ENCODE measurements at places on chromosomes 11 and 22.

DNA sequence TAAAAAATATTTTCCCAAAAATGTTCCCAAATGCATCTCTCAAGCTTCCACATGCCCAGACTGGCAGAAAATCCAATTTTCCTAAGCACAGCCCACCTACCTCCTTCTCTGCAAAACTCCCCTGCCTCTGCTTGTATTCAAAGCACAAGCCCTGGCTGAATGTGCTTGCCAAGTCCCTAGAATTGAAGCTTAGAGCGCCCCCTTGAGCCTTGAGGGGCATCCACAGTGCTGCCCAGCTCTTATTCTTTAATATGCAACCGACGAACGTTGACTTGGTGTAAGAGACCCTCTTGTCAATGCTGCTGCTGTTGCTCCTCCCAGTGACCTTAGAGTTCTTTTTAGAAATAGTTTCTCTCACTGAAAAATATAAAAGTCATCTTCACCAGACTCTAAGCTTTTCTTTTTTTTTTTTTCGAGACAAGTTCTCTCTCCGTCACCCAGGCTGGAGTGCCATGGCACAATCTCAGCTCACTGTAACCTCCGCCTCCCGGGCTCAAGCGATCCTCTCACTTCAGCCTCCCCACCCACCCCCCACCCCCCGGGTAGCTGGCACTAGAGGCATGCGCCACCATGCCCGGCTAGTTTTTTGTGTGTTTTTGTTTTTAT is 63.5 kb upstream of the CAPRIN1 start:
- DNase-seq, result peak; percentile 75

DNA sequence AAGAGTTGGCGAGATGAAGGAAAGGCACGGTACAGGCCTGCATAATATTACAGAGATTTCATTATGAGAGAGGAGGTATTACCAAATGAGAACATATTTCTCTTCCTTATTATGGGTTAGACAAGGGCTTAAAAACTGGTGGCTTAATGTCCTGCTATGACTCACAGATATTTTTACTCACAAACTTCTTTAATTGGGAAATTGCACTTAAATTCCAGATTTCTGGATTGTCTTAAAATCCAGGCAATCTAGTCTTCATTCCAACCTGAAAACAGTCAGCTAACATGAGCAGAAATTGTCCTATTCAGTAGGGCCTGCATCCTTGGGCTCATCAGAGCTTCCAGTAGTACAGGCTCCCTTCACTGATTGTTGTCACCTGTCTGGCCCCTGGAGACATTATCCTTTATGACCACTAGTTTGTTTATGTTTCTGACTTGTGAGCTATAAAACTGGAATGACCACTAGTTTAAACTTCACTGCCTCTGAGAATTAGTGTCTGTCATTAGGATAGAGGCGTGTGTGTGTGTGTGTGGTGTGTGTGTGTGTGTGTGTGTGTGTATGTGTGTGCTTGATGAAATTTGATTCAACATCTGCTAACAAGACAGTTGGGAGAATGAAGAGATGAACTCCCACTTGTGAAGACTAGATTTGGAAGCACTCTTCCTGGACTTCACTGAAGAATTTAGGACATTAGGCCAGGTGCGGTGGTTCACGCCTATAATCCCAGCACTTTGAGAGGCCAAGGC is 25.1 kb downstream of the DBX1 start:
- no peak for DNase-seq

DNA sequence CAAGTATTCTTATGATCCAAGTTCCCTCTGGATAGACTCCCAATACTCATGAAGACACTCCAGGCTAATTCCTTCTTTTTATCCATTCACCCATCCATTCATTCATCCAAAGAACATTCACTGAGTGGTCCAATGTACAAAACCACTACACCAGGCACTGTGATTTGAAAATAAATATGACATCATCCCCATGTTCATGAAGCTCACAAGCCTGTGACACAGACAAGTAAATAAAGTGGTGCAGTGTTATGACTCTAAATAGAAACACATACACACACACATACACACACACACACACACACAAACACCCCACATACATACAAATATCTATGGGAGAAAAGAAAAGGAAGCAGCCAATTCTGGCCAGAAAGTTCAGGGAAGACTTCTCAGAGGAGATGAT is 35.5 kb downstream of the MTMR2 start:
- no peak for DNase-seq

DNA sequence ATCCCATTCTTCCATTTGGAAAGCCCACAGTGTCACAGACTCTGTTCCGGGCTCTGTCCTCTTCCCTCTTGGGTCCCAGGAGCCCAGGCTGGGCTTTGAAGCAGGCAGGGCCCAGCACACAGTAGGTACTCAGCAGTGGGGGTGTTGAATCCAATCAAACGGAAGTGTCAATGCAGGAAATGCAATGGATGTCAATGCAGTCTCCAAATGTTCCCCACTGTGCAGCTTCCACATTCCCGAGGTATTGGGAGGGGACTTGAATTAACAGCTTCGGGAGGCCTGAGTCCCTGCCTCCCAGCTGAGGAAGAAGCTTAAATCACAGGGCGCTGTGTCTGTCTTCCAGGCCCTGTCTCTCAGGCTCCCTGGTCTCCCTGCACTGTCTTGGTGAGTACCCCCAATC is 21.8 kb upstream of the SMIM35 start:
- no peak for DNase-seq

DNA sequence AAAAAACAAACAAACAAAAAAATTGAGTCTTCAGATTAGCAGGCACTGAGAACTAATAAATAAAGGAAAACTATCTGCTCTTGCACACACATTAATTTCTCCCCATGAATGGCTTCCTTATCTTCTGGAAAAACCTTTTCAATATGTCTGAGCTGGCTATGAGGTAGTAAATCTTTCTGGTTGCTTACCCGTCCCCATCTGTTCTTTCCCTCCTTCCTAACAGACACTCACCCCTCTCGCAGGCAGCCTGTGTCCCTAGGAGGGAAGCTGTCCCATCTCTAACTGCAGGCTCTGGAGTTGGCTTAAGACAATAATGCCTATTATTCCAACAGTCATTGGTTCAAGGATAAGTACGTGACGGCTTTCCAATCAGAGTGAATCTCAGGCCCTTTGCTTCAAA is 8.2 kb upstream of the SCUBE2 start:
- DNase-seq, result no peak

DNA sequence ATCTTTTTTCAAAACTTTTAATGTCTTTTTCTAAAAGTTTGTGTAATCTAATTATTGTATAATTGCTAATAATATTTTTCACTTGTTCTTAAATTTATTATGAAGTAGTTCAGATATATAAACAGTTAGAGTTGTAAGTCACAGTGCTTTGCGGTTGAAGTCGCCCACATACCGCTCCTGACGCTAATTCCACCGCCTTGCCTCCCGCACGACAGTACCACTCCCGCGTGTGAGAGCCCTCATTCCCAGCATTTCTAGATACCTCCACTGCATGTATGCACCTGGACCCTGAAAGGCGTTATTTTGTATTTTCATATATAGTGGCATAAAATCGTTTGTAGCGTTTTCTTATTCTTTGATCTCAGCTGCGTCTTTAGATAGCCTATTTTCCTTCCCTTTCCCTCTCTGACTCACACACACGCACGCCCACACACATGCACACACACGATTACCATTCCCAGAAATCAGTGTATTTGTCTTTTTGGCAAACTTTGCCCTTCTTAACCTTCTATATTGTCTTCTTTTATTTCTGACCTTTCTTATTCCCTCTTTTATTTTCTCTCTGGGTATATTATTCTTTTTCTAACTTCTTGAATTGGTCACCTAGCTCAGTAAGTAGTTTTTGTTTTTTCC is 56.4 kb upstream of the PITPNB start:
- DNase-seq, result no peak

DNA sequence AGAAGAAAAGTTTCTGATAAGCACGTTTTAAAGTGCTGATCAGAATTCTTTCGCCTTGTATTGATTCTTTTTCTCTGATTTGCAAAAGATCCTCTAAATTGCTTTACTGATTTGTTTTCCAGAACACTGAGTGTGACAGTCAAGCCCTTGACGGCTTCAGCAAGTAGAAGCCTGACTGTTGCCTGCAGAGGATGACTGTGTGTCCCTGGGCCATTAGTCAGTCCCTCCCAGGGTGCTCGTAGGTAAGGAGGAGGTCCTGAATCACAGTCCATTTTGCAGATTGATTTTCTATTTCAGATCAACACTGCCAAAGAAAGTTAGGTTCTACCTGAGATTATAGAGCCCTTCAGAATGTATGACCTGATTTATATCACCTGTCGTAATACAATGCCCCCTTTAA is 38.6 kb upstream of the POGLUT3 start:
- no peak for DNase-seq

DNA sequence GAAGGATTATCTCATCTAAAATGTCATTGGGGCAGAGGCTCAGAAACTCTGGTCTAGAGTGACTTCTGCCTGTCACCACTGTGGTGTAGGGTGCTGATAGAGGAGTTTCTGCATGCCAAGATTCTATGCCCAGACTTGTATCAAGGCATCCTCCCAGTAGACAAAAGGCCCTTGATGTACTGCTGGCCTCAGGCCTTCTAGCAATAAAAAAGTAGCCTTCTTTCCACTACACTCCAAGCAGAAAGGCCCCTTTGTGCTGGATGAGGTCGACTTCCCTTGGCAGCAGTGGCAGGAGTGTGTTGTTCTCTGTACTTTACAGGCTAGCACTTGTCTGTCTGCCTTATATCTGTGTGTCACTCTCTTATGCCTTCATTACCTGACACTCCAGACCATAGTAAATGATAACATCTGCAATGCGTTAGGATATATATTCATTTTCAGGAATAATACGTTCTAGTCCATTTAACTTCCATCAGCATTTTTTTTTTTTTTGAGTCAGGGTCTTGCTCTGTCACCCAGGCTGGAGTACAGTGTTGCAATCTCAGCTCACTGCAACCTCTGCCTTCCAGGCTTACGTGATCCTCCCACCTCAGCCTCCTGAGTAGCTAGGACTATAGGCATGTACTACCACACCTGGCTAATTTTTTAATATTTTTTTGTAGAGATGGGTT is 49.5 kb upstream of the RRM1 start:
- DNase-seq, result no peak

DNA sequence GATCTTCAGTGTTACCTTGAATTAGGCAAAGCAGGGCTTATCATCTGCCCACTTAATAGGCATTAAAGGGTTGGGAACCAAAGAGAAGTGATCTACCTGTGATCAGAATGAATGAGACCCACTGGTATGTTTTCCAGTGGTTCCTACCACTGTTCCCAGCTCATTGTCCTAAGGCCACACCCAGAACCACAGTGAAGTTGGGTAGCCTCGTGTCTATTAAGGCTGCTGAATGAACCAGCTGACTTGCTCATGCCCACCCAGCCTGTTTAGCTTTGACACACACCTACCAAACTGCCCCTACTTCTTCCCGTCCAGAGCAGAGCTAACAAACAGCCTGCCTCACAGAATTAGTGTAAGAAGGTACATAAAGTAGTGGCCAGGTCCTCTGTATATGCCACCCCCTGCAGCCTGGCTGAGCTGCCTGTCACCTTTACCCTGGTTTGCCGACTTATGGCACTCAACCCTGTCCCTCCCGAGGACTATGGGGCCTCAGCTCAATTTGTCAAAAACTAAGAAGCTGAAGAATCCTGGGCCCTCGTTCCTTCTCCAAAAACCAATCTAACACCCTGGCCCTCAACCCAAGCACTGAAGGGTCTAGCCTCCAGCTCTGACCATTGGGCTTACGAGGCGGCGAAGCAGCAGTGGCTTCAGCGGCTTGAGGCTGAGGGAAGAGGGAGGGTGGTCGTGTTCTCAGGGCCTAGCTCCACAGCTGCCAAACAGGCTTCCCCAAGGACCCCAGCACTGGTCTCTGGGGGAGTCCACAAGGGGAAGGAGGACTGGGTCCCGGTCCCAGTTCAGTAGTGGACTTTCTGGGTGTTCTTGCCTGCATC is 9.8 kb downstream of the UCP2 start:
- no peak for DNase-seq

DNA sequence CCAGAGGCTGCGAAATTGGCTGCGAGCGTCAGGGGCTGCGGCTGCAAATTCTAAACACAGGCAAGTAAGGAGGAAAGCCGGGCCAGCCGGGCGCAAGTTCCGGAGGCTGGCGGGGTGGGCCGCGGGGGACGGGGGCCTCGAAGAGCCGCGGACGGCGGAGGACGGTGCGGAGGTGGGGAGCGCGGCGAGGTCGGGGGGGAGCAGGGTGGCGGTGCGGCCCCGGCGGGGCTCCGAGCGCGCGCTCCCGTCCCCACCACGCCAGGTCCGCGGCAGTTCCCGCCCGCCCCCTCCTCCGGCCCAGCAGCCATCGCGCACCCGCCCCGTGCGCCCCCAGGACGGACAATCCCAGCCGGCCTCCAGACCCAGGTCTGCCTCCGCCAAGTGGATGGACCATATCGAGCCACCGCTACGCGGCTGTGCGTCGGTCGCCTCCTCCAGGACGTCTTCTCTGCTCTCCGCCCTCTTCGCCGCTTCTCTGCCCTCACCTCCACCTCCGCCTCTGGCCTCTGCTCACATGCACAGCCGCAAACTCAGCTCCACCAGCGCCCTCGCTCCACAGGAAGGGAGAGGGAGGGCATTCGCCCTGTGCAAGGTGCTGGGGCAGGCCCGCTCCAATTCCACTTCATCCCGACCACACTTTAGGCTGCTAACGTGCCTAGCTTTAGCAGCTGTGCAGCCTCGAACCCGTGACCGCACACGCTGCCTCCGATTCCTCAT is 7.2 kb downstream of the ELFN2 start:
- no peak for DNase-seq

- DNase-seq, result no peak
Observed at GRCh38 chr11:83119216-83119615, 37.7 kb upstream of the PCF11 start.

- no peak for DNase-seq
Observed at GRCh38 chr11:24661331-24661730, 164.5 kb downstream of the LUZP2 start.

GRCh38 chr22:35743326-35743860 is 25.7 kb downstream of the APOL5 start:
- DNase-seq, result no peak

DNA sequence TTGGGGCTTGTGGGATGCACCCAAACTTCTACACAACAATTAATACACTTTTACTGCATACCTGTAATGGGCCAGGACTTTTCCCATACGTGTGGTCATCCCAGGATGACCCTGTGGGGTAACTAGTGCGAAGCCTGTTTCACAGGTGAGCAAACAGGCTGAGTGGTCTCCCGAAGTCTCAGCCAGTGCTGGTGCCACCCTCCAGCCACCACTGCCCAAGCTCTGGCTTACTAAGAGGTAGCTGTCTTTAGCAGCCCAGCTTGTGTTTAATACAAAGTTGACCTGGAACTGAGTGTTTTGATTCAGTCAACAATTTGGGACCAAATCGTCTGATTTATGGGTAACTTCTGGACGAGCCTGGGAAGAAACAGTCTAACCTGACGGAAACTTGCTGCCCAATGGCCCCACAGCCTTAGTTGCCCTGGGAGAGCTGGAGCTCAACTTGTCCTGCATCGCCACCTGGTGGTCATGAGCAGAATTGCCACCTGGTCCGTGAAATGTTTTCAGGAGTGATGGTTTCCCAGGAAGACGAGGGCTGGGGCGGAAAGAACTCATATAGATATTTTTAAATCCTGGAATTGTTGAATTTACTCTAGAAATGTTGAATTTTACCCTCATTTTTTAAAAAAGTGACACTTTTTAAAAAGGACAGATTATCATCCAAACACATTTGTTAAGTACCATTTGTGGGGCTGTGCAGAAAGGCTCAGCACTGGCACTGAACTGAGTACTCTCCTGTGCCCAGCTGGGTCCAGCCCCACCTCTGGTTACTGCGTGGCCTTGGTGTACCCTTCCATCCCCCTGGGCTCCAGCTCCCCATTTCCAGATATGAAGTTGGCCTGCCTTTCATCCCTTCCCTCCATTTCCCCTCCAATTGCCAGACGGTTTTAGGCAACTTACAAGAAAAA is 95.5 kb upstream of the PARVA start:
- peak; percentile 78 for DNase-seq

GRCh38 chr11:98234698-98235097 is 786.1 kb upstream of the CNTN5 start:
- DNase-seq, result no peak

- DNase-seq, result no peak
Observed at GRCh38 chr22:32389685-32390084, 22.4 kb downstream of the RTCB start.

Data from stimulated activated CD4-positive, alpha-beta T cell treated with anti-CD3 and anti-CD28 coated beads, Interleukin-1b, Interleukin-23, amount 100 ng/mL, for 48 hours (primary cell).